ENCODE measurements at places on chromosomes 2 and 18. TPM values are rescaled to one million over a fixed set of nuclear protein-coding genes. Genes with fewer than 3 reads are reported as not detected.

Gene ALPP
- 0.29 TPM for total RNA-seq

- DNase-seq: no peak
These were observed 188.8 kb downstream of the PTPRM start for GRCh38 chr18:7755753-7756475.

- no peak for DNase-seq
These were observed 47.6 kb downstream of the TNS1 start for GRCh38 chr2:217954971-217955740.

DNA sequence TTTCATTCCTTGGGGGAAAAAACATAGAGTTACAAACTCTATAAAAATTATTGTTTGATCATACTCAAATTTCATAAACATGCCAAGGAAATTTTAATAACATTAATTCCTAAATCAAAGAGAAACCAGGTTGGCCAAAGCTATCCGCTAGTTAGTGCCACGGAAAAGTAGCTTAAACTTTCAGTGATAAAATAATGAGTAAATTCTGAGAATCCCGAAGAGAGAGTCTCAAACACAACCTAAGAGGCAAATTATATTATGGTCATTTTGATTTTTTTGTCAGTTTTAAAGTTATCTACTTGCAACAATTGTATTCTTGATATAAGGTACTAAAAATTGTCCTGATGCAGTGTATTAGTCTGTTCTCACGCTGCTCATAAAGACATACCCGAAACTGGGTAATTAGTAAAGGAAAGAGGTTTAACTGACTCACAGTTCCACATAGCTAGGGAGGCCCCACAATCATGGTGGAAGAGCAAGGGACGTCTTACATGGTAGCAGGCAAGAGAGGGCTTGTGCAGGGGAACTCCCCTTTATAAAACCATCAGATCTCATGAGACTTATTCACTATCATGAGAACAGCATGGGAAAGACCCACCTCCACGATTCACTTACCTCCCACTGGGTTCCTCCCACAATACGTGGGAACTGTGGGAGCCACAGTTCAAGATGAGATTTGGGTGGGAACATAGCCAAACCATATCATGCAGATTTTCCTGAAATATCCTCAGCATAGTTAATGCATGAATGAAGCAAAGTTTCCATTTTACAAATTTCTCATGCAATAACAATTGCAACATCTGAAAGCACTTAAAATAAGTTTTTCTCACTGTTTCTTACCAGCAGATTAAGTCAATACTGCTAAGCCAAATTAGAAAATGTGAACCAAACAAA is 205.9 kb upstream of the STK17B start:
- DNase-seq: no peak

DNA sequence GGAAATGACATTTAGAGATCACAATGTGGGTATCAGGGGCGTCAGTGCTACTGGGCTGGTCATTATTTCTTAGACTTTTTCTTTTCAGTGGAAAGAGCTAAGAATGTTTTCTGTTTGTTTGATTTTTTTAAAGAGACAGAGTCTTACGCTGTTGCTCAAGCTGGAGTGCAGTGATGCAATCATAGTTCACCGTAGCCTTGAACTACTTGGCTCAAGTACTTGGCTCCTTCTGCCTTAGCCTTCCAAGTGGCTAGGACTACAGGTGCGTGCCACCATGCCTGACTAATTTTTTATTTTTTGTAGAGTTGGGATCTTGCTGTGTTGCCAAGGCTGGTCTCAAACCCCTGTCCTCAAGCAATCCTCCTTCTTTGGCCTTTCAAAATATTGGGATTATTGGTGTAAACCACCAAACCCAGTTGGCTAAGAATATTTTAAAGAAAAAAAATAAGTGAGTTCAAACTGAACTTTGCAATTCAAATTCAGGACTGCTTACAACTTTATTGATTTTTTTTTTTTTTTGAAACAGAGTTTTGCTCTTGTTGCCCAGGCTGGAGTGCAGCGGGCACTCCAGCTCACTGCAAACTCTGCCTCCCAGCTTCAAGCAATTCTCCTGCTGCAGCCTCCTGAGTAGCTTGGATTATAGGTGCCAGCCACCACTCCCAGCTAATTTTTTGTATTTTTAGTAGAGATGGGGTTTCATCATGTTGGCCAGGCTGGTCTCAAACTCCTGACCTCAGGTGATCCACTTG is 154.2 kb downstream of the MIB1 start:
- DNase-seq: no peak
